ENCODE measurements at places on chromosomes 5 and 9.

GRCh38 chr9:16992138-16992537, 121.7 kb upstream of the BNC2 start:
- no peak for DNase-seq

- no peak for DNase-seq
Observed at GRCh38 chr5:158153508-158153907, 294.6 kb upstream of the CLINT1 start.

GRCh38 chr9:127921557-127922120, 4.8 kb upstream of the ST6GALNAC4 start:
- no peak for DNase-seq

DNA sequence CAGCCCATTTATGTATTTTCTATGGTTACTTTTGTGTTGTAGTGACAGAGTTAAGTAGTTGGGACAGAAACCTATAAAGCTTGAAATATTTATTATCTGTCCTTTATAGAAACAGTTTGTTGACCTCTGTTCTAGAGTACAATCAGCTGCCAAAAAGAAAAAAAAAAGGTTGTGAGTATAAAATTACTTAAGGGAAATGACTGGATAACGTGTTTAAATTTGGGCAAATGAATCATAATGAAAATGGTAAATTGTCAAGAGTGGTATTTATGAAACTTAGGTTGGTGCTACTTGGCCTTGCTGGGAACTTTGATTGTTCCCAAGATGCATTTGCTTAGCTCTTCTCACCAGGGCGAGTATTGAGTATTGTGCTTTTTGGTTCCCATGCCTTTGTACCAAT, 70.2 kb upstream of the IL6ST start:
- DNase-seq, result no peak

GRCh38 chr5:90586469-90586868, 27.9 kb downstream of the ADGRV1 start:
- DNase-seq, result no peak

DNA sequence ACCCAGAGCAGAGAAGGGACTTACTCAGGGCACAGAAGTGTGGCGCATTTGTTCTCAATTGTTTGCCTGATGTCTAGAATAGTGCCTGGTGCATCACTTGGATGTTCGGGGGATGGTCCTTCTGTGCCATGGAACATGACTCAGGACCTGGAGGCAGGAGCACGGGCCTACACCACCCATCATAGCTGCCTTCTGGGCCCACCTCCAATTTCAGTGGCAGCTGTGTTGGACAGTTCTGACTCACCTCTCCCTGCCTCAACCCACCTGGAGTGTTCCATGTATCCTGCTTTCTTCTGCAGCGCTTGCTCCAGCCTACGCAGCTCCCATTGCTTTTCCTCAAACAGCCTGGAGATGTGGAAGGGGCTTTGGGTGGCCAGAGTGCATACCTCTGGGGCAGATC, 12.5 kb upstream of the CXCL14 start:
- no peak for DNase-seq

GRCh38 chr5:84623019-84623418, 238.3 kb upstream of the EDIL3 start:
- DNase-seq, result no peak

DNA sequence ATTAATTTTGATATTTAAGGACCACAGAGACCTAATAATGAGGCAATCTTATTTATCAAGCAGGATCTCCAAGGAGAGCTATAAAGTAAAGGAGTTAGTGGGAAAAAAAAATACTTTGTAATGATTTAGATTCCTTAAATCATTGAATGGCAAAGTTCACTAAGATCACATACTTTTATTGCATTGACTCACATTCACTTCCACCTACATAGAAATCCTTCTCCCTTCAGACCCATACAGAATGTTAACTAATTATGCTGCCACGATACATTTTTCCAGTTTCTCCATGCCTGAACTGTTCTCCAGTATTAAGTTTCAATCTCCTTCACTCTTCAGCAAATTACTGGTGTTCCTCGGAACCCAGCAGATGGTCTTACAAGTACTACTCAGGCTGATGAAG, 388.7 kb downstream of the EFNA5 start:
- DNase-seq, result no peak

DNA sequence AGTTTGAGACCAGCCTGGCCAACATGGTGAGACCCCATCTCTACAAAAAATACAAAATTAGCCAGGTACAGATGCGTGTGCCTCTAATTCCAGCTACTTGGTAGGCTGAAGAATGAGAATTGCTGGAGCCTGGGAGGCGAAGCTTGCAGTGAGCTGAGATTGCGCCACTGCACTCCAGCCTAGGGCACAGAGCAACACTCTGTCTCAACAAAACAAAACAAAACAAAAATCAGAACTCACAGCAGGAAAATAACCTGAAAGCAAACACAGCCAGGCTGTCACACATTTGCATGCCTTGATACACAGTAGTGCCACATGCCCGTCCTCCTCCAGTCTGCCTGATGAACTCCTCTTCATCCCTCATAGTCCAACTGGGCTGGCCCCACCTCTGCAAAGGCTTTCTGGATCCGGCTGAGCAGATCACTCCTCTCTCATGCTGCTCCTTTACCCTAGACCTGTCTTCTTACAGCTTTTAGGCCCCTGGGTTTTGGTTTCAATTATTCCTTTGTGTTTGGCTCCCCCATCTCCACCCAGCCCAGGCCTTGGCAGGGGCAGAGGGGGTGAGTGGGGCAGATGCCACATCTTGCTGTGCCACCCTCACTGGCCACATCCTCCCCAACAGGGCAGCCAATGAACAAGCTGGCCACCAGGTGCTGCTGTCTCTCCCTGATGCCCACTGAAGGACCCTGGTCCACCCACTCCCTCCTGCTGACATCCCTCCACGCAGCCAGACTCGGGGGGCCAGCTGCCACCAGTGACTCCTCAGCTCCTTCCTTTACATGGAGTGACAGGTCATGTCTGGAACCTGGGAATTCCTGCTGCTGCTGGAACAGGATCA, 62.0 kb upstream of the GGTA1 start:
- DNase-seq, result no peak

GRCh38 chr9:137201205-137201868, 796 bp upstream of the TPRN start:
- DNase-seq, result no peak

DNA sequence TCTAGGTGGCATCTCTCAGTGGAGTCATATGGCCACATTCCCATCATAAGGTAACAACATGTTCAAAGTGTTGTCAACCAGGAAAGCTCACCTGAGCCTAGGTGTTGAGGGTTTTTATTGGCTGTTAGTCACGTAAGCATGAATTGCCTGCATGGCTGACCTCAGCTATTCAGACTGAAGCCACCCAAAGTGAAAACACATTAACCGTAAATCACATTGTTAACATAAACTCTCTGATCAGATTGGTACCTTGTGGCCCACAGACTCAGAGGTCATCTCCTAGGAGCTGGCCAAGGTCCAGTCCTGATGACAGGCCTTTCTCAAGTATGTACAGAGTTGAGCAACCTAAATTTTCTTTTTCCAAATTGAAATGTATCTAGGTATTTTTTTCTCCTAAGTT, 26.7 kb downstream of the SRFBP1 start:
- no peak for DNase-seq

DNA sequence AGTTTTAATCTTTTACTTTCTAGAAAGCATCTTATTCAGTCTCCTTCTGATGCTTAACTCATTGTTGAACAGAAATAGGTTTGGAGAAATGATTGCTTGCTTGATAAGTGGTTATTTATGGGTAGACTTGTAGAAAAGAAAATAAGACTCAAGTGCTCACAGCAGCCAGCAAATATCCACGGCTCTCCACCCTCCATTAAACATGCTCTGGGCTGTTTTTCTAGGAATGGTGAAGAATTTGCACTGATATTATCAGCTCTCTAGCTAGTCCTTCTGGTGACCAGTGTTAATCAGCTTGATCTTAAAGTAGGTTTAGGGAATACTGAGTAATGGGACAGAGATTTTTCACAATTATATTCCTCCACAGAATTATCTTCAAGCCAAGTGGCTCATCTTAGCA, 60.6 kb downstream of the SLC1A3 start:
- DNase-seq, result no peak

DNA sequence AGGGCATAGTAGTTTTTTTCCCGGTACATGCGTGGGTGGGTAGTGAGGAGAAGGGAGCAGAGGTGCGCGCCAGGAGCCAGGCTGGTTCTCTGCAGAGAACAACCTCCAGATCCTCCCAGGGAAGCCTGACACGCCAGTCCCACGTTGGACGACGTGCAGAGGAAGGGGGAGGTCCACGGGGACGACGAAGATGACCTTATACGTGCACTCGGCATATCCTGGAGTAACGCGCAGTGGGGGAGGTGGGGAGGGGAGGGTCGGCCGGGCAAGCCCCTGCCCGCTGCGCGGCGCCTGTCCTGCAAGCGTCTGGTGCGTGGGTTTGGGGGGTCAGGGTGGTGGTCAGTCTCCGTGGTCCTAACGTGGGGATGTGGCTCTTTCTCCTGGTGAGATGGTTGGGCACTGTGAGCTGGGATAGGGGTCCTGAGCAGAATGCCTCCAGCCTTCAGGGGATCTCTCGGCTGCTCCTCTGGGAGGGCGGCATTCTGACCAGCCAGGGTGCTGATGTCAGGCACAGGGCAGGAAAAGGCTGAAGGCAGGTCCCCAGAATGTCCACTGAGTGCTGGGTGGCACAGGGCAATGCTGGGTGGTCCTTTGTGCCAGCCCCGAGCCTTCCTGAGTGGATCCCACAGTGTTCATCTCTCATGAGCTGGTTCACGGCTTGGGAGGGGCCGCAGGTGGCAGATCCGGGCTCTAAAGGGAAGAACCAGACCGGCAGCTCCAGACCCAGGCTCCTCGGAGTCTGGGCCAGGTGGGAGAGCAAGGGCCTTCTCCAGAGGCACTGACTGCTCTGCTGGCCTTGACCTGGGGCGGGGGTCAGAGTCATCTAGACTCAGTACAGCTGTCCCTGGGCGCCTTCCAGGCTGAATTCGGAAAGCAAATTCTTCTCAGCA, 10.5 kb upstream of the SCGB3A1 start:
- no peak for DNase-seq

GRCh38 chr9:31588006-31588405, 796.4 kb upstream of the ACO1 start:
- DNase-seq, result no peak

DNA sequence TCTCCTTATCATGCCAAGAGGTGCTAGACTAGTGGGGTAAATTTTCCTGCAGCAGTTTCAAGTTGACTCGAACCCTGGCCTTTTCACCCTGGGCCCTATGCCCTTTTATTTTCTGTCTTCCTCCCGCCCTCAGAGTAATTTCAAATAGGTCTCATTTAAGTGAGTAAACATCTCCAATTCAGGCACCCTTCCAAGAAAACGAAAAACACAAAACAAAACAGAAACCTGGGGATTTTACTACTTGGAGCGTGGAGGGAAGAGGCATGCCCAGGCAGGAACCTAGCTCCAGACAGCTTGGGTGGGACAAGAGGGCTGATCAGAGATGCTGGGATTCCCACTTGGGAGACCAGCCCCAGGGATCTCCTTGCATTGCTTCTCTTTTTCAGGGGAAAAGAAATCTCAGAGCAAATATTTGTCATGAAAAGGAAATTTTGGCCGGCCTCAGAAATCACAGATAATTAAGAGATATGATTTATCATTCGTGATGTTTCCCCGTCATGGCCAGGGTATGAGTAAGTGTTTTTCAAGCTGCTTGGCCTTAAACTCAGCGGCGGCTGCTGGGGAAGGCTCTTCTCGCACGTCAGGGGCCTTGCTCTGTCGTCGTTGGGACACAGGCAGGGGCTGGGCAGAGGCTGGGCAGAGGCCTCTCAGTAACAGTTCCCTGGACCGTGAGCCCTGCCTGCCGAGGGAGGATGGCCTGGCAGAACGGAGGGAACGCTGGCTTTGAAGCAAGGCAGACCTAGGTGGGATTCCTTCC, 248.6 kb upstream of the KLF4 start:
- no peak for DNase-seq

GRCh38 chr5:135553688-135554462, 18.1 kb upstream of the NEUROG1 start:
- peak; percentile 43 for DNase-seq

GRCh38 chr5:103145196-103145595, 25.1 kb downstream of the PPIP5K2 start:
- no peak for DNase-seq

DNA sequence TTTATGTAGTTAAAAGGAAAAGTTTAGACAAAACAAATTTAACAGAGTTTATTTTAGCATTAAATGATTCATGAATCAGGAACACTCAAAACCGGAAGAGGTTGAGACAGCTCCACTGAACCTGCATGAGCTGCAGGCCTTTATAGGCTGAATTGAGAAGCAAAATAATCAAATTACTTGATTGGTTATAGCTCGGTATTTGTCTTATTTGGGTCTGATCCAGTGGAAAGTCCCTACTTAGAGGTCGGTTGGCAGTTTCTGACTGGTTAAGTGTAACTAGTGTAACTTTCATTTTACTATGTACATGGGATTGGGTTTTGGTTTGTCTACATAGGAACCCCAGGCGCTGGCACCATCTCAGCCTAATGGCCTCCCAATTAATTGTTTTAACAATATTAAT, 74.1 kb upstream of the PIK3R1 start:
- no peak for DNase-seq

DNA sequence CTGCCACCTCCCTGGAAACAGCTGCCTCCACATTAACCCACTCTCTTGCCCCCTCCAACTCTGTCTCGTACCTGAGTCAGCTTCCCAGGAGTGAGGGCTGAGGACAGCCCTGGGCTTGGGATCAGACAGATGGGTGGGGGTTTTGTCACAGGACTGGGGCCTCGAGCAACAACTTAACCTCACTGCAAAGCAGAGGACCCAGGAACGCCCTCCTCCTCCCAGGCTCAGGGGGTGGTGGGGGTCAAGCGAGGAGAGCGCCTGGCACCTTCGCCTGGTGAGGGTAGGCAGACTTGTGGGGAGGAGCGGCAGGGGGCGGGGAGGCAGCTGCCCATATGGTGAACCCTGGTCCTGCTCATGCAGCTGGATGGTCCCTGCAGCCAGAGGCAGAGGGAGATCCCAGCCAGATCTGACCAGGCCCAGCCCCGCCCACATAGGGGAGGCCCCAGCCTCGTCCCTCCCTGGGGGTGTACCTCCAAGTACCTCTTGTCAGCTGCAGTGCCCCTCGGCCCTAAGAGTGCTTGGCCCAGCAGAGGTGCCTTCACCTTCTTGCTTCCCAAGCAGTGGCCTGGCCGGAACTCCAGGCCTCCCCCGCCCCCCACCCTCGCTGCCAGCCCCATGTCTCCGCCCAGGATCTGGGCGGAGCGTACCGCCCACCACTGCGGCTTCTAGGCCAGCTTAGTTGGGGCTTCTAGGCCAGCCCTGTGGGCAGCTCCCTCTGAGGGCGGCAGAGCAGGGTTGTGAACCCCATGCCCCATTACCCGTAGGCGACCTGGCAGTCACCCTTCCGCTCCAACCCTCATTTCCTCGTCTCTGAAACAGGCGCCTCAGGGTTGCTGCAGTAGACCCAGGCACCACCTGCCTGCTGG, at the start of gene SARDH:
Gene SARDH (minus strand): TSS at position 579 of the 866 bp plus-strand sequence. CDS start 4,179 bp downstream, outside the sequence.
- DNase-seq, result no peak

All from HCT116 (cell line).